Activated naive CD4-positive, alpha-beta T cell (primary cell): ENCODE measurements at places on chromosomes 3 and 15.

DNA sequence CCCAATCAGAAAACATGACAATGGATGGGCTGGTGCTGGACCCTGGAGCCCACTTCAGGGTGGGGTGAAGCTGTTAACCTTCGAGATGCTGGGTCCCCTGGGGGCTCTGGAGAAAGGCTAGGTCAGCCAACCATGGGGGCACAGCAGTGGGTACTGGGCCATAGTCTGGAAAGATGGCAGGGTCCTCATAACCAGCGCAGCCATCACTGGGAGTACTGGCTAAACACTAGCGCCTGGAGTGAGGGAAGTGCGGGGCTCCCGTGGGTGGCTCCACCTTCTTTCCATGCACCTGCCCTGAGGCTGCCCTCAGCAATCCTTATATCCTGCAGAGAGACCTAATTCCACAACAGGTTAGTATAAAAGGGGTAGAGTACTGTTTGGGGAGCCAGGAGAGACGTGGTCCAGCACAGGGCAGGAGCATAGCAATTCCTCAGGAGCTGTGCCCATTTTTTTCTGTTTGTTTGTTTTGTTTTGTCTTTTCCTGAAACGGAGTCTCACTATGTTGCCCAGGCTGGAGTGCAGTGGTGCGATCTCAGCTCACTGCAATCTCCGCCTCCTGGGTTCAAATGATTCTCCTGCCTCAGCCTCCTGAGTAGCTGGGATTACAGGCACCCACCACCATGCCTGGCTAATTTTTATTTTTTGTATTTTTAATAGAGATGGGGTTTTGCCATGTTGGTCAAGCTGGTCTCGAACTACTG is 122.6 kb upstream of the MEF2A start:
- no peak for DNase-seq

DNA sequence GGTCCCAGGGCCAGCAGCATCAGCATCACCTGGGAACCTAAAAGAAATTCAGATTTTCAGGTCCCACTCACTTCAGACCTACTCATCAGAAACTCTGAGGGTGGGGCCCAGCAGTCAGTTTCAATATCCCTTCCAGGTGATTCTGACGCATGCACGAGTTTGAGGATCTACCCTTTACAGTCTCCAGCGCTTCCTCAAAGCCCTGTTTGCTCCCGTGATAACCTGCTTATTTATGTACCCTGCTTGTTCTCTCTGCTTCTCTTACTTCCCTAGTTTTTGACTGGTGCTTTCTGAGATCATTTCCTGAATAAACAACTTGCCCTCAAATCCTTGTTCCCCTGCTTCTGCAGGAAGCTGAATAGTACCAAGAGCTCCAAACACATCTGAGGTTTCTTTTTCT is 245.3 kb downstream of the ZNF621 start:
- DNase-seq = no peak

DNA sequence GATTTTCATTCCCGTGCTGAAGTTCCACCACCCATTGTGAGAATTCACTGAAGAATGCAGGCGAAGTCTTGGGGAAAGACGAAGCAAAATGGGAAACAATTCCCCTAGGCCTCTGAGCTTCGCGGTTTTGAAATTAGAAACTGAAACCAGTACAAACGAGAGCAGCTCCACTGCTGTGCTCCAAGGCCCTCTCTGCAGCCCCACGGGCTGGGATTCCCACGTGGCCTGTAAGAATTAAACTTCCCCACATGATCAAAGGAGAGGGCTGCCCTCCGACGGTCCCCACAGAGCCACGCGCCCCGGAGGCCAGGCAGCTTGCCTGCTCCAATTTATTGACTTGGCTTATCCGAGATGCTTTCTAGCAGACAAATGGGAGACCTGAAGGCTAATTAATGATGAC is 144.0 kb downstream of the GREM1 start:
- DNase-seq = no peak

- DNase-seq = no peak
These were observed 609.7 kb downstream of the VGLL3 start for GRCh38 chr3:86381247-86381646.

GRCh38 chr15:101044625-101045235 is 125.6 kb downstream of the LRRK1 start:
- DNase-seq = no peak

DNA sequence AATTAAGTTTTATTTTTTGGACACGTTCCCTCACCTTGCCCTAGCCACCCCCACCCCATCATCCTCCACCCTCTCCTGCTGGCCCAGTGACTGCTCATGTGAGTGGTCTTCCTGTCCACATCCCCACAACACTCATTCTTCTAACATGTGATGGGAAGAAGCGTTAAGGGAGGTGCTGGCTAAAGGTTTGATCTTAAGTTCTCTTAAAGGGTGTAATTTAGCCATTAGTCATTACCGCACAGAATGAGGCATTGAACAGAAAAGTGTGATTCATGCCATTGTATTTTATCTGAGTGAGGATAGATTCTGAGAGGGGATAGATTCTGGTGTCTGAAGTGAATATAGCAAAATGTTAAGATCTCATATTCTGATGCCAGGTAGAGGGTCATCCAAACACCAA is 272.9 kb upstream of the TPM1 start:
- no peak for DNase-seq

DNA sequence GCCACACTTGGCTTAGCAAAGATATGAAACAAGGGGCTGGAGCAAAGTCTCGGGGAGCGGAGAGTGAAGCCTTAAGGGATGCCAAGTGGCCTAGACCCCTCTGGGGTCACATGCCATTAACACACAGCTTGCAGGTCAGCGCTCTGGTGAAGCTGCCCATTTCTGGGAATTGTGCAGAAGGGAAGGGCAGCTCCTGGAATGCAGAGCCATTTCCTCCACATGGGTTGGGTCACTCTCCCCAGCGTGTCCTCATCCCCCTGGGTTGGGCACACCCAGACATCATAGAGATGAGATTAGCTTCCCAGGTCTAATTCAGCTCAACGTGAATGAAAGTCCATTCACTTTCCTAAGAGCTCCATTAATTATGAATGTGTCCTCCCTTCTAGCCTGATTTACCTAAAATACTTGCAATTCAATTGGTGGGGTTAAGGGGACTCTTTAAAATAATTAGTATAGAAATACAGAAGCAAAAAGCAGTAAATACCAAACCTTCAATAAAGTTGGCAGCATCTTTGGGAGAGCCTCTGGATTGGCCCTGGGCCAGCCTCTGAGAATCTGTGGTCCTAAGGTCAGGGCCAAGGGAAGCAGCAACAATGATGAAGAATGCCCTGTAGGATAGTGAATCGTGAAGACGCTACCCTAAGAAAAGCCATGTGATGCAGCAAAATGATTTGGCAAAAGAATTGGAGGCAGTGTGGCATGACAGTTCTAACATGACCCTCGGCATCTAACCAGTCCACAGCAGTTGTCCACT is 17.8 kb downstream of the MRAS start:
- no peak for DNase-seq

GRCh38 chr15:99592145-99592791 is 26.5 kb downstream of the MEF2A start:
- DNase-seq = no peak

- no peak for DNase-seq
These were observed 104.2 kb downstream of the MYH15 start for GRCh38 chr3:108406063-108406660.

- DNase-seq = no peak
These were observed 115.7 kb downstream of the ADAMTS17 start for GRCh38 chr15:100226107-100226506.

DNA sequence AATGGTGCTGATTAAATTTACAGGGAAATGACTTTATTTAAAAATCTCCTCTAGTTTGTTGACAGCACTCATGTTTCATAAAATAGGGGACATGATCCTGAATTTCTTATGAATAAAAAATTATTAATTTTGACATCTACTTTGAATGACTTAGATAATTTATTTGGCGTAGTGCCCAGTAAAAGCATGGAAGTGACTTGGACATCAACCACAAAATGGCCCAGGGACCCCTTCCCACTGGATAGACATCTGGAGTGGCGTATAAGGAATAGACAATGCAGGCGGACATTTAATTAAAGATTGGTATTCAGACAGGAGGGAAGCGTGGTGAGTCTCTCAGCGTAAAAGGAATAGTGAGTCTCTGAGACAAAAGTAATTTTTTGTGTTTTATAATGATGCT is 79.8 kb downstream of the ADAMTSL3 start:
- no peak for DNase-seq

GRCh38 chr3:4493941-4494894 is 1.1 kb downstream of the ITPR1 start:
- peak; percentile 5 for DNase-seq

DNA sequence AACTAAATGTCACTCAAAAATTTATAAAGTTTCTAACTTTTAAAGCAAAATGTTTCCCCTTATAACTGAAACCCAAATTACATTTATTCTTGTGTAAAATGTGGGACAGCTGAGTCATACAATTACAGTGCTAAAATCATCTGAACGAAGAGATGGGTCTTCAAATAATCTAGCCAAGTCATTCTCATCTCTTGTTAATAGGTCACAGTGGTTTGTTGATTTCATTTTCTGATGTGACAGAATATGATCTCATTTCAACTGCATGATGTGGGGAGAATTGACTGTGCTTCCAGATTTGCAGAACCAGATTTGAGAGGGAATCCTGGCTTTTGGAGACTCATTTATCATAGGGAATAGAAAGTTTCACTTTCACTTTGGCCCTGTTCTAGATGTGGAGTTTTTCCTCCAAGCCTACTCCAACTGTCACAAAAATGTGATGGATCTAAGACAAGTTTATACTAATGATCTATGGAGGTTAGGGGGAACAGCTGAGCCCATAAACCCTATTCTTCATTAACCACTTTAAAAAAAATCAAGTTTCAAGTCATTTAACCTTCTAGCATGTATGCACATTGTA is 685.0 kb downstream of the PDCD6IP start:
- DNase-seq = no peak

GRCh38 chr3:163890661-163891060 is 1187.6 kb downstream of the SI start:
- no peak for DNase-seq

GRCh38 chr3:192772240-192772894 is 45.0 kb upstream of the FGF12 start:
- DNase-seq = no peak

- DNase-seq = no peak
These were observed 786.9 kb upstream of the SEMA6D start for GRCh38 chr15:46930426-46930825.

GRCh38 chr3:13582366-13583250 is 33.7 kb downstream of the FBLN2 start:
- no peak for DNase-seq

DNA sequence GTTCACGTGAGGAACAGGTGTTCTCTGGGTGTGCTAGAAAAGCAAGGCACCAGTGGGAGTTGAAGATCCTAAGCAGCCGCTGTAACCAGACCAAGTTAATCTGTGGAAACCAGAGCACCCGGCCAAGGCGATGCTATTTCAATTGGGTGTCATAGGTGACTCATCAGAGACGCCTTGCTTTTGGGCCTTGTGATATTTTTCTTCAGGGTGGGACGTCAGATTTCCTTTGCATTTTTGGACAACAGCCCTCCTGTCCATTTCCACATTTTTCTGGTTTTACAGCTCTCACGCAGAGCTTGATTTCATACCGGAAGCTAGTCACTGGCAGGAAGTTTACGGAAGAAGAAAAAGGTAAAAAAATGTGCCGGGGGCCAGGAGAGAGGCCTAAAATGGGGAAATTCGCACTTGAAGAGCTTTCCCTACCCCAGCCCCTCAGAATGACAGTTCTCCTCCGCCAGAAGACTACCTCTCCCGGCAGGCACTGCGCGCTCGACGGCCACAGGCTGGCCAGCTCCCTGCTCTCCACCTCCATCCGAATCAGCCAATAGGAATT is 471 bp upstream of the KBTBD8 start:
- no peak for DNase-seq

GRCh38 chr3:53162672-53163443 is 1.8 kb downstream of the PRKCD start:
- peak; percentile 3 for DNase-seq

GRCh38 chr3:176078906-176079305 is 1118.4 kb downstream of the TBL1XR1 start:
- DNase-seq = no peak

DNA sequence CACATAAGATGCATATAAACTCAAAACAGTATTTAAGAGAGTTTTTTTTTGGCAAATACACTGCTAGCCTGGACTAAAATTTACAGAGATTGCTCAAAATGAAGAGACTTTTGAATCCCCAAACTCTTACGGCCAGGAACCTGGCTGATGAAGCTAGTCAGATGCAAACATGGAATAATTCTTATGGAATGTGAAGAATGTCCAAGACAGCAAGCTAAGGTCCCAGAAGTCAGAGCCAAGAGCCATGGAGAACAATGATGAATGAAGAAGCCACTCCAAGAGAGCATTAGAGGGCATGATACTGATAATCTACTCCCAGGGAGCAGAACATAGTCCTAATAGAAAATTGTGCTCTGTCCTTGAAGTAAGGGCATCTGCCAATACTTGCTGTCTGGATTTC is 705.5 kb downstream of the DIPK2A start:
- DNase-seq = no peak

- no peak for DNase-seq
These were observed 1239.2 kb downstream of the NSUN3 start for GRCh38 chr3:95302044-95302443.

DNA sequence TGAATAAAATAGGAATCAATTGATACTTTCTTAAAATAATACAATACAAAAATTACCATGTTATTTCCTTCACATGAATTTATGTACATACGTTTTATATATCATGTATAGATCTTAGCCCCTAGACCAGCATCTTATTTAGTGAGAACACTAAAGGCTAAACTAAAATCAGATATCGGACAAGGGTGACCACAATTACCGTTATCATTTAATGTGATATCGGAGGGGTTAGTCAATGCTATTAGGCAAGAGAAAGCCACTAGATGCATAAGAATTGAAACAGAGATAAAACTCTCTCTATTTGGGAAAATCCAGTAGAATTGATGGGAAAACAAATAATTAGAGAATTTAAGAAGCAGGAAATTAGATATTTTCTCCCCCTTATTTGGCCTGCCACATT is 46.5 kb upstream of the TIMP4 start:
- DNase-seq = no peak

DNA sequence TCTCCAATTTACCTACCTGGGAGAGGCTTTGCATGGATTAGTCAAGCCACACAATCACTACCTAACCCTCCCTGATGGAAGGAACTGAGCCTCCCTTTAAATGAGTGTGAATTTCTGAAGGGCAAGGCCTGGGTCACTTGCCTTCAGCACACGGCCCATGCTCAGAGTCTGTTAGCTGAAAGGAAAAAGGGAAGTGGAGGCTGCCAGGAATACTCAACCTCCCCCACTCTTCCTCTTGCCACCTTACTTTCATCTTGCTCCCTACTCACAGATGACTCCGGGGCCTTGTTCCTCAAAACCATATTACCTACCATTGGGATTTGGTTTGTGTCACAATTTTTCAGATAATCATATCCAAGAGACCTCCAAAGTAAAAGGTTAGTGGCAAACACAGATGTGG is 220.0 kb downstream of the ABHD5 start:
- no peak for DNase-seq

GRCh38 chr15:85462029-85462428 is 81.6 kb downstream of the AKAP13 start:
- no peak for DNase-seq
